ENCODE measurements at places on chromosomes 2 and 18. TPM values are rescaled to one million over a fixed set of nuclear protein-coding genes. Genes with fewer than 3 reads are reported as not detected.

DNA sequence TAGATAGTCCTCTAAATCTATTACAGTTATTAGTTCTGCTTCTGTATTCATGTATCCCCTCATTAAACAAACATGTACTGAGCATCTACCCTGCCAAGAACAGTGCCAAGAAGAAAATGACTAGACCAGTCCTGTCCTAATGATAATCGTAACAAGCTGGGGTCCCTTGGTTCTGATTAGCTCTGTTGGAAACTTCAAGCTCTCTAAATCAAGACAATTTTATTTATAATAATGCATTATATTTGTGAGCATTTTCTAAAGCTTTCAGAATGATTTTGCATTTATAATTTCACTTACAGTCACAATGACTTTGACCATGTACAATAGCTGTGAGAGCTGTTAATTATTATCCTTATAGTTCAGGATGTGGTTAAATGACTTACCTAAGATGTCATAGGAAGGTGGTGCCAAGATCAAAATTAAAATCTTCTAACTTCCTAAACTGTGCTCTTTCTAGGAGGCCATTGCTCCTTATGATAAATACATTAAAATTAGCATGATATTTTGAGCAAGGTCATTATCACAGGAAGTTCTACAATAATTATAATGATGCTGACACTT lies 336.5 kb upstream of the SLC39A10 start:
- peak; percentile 27 for DNase-seq

DNA sequence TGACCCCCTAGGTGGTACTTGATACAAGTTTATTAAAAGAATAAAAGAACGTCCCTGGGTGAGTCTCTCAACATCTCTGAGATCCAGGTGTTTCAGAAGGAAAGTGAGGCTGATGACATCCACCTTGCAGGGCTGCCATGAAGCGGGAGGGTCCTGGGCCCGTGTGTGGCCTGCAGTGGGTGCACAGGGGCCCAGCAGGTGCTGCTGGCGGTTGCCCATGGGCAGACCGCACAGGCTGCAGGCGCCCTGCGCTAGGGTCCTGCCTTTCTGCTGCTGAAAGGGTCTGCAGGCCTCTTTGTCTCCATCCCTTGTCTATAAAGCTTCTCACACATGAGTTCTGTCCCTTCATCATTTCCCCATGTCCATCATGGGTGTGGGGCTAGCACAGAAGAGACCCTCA lies 247.0 kb downstream of the TFCP2L1 start:
- DNase-seq: no peak

- no peak for DNase-seq
These were observed 25.6 kb upstream of the CYRIA start for GRCh38 chr2:16691261-16691660.

DNA sequence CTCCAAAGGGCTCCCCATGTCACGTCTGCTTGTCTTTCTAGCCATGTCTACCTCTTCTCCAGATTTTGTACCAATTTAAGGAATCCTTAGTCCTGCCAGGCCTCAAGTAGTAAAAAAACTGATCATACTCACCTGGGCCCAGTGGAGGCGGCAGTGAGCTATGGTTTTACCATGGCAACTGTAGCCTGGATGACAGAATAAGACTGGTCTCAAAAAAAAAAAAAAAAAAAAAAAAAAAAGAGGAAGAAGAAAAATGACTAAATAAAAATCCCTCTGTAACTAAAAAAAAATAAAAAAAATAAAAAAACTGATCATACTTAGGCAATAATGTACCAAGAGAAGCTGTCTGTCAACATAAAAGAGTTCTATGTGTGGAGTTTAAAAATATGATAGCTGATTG lies 221.6 kb downstream of the NR4A2 start:
- DNase-seq: peak; percentile 49

GRCh38 chr18:11946756-11947155 lies 34.6 kb upstream of the IMPA2 start:
- peak; percentile 15 for DNase-seq

DNA sequence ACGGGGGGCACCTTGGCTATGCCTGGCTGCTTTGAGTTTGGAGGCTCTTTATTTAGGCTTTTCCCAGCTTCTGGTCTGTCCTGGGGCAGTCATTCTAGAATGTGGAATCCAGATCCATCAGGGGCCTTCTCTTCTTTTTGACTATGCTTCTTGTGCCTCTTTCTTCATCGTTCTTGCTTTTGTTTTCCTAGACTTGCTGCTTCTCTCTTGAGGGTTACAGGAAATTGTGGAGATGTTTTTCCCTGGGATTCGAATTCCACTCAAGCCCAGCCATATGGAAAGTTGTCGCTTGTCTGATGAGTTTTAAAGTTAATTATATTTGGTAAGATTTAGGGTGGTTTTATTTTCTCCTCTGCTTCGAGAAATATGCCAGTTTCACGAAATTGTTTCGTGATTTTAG lies 2.4 kb downstream of the GLI2 start:
- no peak for DNase-seq

GRCh38 chr18:40017021-40017420 lies 1938.0 kb upstream of the PIK3C3 start:
- DNase-seq: no peak

The CEP68 gene
- 3.4 TPM for total RNA-seq

The ACADL gene
- total RNA-seq: 0.07 TPM

The PAIP2B gene
- total RNA-seq: 3.8 TPM

The GULP1 gene
- 23.1 TPM for total RNA-seq

The PDE1A gene
- total RNA-seq: not detected

The MAP3K2 gene
- 64.7 TPM for total RNA-seq

The LDLRAD4 gene
- total RNA-seq: not detected

The SLC66A2 gene
- total RNA-seq: 52.8 TPM

The KHK gene
- 11.0 TPM for total RNA-seq

Data from PC-3 (cell line).